ENCODE measurements at places on chromosomes 4 and X. TPM values are rescaled to one million over a fixed set of nuclear protein-coding genes. Genes with fewer than 3 reads are reported as not detected.

DNA sequence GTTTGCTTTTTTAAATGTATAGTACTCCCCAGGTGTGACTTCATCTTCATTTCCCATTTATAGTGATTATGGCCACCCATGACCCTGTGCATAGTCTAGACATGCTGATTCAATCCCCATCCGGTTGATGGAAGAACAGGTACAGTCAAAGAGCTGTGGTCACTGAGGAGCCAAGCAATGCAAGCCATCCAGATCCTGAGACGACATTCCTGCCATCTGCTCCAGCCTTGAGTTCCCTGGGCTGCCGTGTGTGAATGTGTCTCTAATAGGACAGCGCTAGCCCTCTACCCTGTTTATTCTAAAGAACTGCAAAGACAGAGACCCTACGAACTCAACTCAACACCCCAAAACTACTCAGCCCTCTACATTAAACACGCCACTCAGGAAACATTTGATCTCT is 1.7 kb downstream of the KCNIP4 start:
- no peak for DNase-seq

The TSPAN5 gene
- total RNA-seq: 13.7 TPM

The CT45A10 gene
- total RNA-seq: not detected

DNA sequence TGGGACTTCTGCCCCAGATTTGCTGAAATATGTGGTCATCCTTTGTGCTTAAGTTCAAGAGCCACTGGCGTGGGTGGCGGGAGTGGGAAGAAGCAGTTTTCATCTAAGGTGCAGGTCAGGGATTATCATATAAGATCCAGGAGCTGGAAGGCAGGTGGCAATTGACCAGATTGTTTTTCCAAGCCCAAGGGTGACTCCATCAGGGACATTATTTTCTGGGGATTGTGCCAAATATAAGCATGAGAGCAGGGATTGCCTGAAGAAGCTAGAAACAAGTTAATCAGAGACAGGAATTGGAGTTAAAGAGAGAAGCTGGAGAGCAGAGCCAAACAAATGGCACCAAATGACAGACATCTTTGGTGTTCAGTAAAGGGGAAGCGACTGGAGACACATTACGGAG is 19.4 kb upstream of the SEL1L3 start:
- DNase-seq: no peak

DNA sequence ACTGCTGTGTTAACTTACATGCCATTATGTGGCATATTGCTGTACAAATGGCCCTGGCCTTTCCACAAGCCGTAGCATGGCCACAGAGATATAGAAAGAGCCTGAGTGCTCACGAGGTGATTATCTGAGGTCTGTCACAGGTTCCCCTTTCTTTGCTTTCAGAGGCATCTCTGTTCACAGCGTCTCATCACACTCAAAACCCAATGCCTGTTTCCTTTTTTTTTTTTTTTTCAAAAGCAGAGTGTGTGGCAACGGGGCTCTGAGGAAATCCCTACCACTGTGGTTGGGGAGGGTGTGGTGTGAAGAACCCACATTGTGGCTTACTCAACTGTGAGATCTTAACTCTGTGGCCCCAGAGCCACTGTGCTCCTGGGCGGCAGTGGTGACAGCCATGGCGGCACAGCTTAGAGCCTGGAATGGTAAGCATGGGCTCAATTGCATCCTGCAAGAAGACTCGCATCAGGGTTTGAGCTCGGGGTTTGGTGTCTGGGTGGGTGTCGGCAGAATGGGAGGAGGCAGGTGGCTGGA is 30.8 kb downstream of the RTL5 start:
- no peak for DNase-seq

DNA sequence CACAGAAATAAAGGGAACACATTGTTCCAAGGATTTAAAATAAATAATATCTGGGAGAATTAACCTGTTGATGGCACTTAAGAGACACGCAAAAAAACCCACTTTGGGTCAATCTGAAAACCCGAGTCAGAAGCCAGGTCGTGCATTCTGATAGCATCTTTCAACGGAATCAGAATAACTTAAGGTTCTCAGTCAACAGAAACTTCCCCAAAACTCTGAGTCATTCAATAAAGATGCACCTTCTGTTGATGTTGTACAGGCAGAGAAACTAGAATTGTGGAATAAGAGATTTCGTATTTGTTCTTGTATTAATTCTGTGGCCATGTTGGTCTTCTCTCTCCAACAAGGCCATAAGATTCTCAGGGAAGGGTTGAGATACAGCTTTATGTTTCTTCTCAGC is 78.2 kb downstream of the MAOB start:
- no peak for DNase-seq

DNA sequence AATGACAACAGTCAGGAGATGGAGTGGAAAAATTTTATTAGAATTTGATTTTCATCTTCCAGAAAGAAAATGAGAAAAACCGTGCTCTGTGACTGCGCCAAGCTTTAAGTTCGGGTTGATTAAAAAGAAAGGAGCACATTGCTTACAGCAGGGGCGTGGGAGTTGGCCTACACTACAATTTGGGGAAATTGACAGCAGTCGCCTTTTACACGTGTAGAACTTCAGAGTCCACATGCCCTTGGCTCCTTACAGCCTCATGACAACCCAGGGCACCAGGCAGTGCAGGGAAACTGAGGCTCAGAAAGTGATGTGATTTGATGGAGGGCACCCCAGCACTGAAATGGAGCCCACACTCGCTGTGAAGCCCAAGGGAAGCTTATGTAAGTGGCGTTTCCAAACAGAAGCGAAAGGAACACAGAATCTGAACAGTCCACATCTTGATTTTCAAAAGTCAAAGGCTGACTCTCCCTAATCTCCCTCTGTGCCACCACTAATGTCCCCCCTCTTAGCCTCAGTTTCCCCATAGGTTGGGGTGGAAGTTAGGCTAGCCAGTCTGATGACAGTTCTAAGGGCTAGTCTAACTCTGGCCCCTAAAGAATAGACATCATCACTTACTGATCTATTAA is 5.5 kb downstream of the PPP2R2C start:
- peak; percentile 53 for DNase-seq

GRCh38 chr4:166531703-166532102 is 658.7 kb downstream of the TLL1 start:
- no peak for DNase-seq

DNA sequence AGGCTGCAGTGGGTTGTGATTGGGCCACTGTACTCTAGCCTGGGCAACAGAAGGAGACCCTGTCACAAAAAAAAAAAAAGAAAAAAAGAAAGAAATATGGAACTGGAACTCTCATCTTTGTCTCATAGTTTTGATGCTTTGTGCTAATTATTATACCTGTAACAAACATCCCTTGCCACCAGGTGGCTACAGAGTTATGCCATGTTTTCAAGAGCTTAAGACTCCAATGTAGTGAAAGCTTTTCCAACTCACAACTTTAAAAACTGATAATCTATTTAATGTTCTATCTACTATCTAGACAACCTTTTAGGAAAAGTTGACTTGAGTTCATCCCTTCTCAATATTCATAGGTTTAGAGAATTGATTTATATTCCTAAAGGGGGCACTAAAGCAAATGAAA is 42.4 kb downstream of the HTR2C start:
- DNase-seq: no peak

The KDR gene
- total RNA-seq: 56.2 TPM

DNA sequence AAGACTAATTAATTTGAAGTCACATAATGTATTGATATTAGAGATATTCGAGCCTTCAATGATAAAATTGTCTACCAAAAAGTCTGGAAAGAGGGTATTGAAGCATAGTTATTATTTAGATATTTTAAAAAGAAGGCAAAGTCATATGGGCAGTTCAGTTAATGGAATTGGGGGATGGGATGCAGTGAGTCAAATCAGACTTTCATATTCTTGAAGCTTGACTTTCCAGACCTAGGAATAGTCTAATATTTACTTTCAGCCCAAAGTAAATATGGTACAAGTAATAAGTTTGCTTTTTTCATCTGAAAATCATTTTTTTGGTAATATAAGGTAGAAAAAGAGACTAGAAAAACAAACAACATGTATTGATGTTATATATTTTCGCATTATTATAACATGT is 2017.8 kb downstream of the C4orf33 start:
- no peak for DNase-seq

The DSPP gene
- total RNA-seq: not detected

The GAB3 gene
- total RNA-seq: 5.0 TPM

DNA sequence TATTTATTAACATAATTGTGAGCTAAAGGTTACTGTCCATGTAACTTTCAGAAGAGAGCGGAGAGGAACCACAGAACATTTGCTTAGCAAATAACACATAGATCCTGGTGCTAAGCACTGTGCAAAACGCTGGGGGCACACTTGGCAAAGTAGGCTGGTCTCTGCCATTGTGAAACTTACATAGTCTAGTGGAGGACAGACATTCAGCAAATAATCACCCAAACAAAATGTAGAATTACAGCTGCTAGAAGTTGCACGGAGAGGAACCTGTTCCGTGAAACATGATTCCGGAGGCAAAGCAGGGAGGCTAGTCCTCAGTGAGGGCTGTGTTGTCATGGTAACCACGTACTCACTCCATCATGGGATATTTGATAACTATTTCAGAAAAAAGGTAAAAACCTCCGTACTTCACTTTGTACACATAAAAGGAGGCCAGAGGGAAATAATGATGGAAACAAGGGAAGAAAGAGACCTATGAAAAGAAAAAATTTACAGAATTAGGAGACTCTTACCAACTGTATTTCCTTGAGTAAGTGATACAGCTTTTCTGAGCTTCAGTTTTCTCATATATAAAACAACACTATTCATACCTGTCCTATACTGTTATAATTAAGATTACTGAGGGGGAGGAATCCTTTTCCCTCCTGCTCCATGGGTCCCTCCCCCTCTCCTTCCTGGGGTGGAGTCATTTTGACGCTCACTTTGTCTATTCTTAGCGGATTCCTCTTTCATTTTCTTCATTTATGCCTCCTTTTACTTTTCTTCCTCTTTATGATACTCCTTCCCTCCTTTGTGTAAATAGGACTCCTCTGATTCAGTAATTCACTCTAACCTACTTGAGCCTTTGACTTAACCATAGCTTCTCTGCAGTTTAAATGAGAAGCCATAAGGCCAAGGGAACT is 825 bp upstream of the RASGEF1B start:
- no peak for DNase-seq

DNA sequence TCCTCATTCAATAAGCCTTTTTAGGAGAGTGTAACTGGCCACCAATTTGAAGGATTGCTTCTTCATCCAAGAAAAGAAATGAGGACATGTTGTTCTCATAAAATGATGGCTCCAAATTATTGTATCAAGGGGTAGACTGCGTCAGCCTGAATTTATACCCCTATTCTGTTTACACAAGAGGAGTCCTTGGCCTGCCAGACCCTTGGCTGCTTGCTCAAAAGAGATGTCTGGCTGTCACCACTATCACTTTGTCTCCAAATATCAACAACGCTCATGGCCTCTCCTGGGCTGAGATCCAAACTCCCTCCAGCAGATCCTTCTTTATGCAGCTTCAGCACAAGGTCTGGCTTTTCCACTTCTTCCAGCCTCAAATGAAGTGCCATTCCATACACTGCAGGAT is 127.9 kb downstream of the OR13H1 start:
- no peak for DNase-seq

GRCh38 chr4:153113061-153113837 is 91.0 kb upstream of the TRIM2 start:
- DNase-seq: no peak

The RAB9B gene
- 11.6 TPM for total RNA-seq

GRCh38 chrX:15321447-15321846 is 6.0 kb upstream of the ASB11 start:
- no peak for DNase-seq

The DNAAF6 gene
- total RNA-seq: not detected

DNA sequence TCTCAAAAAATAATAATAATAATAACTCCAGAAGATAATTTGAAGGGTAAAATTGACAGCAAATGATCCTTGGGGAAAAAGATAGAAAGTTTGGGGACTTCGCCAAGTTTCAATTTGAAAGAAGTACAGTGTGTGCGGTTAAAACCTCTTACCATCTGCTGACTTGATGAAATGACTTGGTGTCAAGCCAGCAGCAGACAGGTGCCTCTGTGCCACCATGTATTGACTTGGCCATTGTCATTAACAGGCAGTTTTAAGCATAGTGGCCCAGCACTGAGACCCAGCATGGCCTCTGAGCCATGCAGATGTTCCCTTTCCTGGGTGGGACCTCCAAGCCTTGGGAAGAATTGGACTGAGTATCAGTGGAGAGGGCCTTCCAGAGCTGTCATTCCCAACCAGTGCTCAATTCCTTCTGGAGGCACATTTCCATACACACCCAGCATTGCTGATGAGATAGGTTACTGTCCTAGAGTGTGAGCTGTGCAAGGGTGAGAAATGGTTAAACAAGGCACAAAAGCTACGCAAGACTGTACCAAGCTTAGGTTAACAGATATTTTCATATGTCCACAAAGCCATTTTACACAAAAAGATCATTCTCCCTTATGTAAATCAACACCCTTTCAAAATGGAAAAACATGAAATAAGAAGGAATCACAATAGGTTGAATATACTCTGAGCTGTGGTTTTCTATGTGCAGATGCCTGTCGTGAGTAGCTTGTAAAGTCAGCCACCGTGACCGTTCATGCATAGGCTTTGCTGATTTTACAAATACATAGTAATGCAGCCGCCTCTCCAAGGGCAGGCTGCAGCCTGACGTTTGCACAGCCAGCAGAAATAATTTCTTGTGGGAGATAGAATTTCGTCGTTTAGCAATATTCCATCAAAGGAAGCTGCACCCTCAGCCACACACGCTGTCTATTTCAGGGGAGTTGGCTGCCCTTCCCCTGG is 59.4 kb upstream of the FBXW7 start:
- DNase-seq: no peak

The PTCHD1 gene
- total RNA-seq: 5.8 TPM

DNA sequence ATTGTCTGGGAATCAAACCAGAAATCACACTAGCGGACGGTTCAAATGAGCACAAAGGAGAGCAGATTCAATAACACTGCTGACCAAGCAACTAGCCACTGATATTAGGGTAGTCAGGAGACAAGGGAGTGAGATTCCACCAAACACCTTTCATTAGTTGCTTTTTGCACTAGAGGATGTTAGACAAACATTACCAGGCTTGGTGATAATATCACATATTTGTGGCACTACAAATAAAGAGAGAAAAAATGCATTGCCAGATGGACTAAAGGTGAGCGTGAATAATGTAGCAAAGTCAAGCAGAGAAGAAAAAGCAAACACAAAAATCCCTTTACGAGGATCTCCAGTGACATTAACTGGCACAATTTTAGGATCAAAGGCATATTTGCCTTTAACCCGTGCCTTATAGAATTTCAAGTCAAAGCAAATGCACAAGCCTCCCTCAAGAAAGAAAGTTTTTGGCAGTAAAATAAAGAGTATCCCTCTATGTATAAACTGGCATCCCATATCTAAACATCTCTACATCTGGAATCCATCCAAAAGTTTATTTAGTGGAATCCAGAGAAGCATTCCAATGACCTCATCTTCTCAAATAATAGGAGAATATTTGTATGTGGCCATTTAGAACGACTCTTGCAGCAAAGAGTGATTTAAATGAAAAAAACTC is 290.9 kb downstream of the KCTD8 start:
- no peak for DNase-seq

The PPARGC1A gene
- 19.7 TPM for total RNA-seq

GRCh38 chrX:150049647-150050046 is 111.4 kb upstream of the EOLA2 start:
- DNase-seq: no peak

All from esophagus muscularis mucosa (tissue), 4 donors.